ENCODE measurements at places on chromosomes 13 and 19.

DNA sequence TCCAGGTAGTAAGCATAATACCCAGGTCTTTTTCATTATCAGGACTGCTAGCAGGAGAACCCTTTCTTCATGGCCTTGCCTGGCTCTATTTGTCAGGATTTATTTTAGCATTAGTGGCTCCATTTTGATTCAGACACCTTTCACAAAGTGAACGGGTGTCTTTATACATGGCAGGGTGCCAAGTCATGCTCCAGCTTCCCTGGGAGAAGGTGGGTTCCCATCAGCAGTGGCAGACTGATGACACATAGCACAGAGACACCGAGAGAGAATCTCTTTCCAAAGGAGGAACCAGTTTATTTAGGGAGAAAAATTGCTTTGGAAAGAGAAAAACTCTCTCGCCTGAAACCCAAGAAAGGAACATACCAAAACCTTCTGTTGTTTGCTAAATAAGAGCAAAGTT is 135.3 kb upstream of the TMTC4 start:
- no peak for DNase-seq

- no peak for DNase-seq
These were observed 42.6 kb upstream of the ATP11A start for GRCh38 chr13:112647256-112647655.

GRCh38 chr19:42247640-42248199 is 5.3 kb upstream of the GSK3A start:
- no peak for DNase-seq

DNA sequence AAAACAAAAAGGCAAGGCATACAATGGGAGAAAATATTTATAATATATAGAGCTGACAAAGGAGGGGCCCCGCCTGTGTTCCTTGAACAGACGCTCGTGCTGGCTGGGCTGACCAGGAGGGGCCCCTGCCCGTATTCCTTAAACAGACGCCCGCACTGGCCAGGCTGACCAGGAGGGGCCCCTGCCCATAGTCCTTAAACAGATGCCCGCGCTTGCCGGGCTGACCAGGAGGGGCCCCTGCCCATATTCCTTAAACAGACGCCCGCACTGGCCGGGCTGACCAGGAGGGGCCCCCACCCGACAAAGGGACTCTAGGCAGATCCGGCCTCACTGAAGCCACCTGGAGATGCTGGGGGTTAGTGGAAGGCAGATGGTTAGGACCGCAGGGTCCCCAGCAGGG is 9.3 kb downstream of the ADPRHL1 start:
- DNase-seq: no peak

GRCh38 chr13:23350009-23350408 is 83.5 kb downstream of the SACS start:
- DNase-seq: no peak

DNA sequence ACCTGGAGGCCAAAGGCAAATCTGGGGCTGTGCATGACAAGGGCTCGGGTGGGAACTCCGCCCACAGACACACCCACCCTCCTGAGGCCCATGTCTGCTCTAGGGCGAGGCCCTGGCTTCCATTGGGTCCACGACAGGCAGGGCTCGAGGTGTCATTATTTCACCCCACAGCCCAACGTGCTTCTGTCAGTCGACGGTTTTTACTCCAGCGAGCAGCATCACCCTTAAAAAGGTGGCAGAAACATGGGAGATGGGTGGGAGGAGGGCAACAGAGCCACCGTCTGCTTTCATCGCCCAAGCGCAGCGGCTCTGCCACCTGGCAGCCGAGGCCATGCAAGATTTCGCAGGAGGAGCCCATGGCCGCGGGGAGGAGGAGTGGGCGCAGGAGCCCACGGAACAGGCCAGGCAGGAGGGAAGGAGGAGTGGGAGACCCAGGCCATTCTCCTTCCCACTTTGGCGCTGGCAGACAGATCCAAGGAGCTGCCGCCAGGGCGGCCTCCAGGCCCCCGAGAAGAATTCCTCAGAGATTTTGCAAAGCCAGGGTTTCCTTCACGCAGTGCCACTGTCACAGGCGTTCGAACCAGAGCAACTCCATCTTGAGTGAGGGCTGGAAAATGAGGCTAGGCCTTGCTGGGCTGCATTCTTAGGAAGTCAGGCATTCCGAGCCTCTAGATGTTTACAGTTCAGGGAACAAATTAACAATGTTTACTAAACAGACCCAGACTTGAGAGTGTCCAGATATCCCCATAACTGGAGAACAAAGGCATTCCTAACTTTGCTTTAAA is 49.3 kb upstream of the TUBGCP3 start:
- no peak for DNase-seq

DNA sequence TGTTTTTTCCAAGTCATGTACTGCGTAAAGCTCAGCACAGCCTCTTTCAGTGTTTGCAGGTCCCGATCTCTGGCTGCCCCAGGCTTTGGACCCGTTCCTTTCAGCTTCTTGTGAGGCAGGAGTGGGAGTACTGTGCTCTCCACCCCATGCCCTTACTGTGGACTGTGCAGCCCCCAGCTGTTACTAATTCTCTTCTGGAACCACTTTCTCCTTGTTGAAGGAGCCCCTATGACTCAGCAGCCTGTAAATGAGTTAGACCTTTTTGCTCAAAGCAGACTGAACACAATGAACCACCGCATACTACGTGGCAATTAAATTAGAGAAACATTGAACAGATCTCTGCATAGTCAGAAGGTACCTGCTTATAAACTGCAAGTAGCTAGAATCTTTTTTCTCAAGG is 39.0 kb downstream of the SERTM1 start:
- no peak for DNase-seq

GRCh38 chr13:67225252-67226159 is 4.6 kb downstream of the PCDH9 start:
- DNase-seq: no peak

DNA sequence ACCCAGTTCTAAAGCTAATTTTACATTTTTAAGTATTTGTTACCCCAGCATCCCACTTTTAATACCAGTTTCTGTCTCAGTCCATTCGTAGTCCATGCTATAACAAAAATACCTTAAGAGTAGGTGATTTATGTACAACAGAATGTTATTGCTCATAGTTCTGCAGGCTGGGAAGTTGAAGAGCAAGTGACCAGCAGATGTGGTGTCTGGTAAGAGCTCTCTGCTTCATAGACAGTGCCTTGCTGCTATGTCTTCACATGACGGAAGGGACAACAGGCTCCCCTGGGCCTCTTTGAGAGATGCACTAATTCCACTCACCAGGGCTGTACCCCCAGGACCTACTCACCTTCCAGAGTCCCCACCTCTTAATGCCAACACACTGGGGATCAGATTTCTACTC is 96.6 kb downstream of the COL4A2 start:
- DNase-seq: no peak

DNA sequence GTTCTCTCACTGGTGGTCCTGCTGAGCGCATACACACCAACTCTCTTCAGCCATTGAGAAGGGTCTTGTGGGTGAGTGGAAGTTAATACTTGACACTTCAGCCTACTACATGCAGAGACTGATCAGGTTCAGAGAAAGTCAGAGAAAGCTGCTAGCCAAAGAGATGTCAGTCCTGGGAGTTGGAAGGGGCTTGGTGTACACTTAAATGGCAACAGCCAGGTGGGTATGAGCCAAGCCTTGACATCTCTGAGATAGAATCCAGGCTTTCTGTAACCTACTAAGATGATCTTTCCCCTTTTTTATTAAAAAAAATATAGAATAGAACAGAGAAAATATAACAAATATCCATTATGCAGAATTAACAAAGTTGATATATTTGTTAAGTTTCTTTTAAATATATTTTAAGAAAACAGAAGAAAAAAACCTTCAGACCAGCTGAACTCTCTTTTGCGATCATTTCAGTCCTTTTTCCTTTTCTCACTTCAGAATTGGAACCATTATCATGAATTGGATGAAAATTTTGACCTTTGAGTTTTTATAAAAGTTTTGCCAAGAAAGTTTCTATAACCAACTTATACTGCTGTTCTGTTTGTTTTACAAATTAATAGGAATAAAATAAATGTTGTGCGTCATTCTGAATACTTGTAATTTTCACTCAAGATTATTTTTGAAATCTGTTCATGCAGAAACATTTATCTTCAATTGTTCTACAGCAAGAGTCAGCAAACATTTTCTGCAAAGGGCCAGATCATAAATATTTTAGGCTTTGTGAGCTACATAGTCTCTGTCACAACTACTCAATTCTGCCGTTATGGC is 153.0 kb downstream of the RFC3 start:
- no peak for DNase-seq

- no peak for DNase-seq
These were observed 2.2 kb downstream of the FCER2 start for GRCh38 chr19:7699417-7700401.

DNA sequence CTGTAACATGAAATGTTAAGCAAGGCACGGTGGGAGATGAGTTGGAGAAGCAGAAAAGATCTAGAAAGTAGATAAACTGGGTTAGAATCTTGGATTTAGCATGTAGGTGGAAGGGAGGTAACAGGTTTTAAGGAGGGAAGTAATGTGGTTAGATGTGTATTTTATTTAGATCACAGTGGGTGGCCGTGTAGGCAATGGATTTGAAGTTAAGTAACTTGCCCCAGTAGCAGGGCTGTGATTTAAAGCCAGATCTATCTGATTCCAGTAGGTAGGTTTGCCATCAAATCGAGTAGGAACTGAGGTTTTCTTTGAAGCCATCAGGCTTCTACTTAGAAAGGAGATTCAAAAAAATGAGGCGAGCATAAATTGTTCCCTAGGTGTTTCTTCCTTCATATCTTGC is 50.6 kb upstream of the IL17D start:
- no peak for DNase-seq

GRCh38 chr19:16377521-16377920 is 52.9 kb downstream of the KLF2 start:
- no peak for DNase-seq

- no peak for DNase-seq
These were observed 7.6 kb upstream of the GJB6 start for GRCh38 chr13:20239748-20240147.

DNA sequence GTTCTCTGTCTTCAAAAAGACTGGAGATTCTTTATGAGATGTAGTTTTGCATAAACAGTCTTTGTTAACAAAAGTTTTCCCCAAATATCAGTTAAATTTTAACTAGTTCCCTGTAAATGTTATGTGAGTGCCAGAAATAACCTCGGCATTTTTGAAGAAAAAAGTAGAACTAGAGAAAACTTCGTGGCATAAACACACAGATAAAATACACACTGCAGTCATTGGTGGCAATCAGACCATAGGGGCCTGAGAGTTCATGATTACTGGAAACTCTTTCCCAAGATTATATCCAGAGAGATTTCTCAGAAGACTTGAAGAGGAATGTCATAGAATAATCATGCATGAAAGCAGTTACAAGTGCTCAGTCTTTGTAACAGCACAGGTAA is 190.0 kb downstream of the MZT1 start:
- no peak for DNase-seq

- DNase-seq: no peak
These were observed 475.1 kb downstream of the FOXO1 start for GRCh38 chr13:40191186-40191980.

DNA sequence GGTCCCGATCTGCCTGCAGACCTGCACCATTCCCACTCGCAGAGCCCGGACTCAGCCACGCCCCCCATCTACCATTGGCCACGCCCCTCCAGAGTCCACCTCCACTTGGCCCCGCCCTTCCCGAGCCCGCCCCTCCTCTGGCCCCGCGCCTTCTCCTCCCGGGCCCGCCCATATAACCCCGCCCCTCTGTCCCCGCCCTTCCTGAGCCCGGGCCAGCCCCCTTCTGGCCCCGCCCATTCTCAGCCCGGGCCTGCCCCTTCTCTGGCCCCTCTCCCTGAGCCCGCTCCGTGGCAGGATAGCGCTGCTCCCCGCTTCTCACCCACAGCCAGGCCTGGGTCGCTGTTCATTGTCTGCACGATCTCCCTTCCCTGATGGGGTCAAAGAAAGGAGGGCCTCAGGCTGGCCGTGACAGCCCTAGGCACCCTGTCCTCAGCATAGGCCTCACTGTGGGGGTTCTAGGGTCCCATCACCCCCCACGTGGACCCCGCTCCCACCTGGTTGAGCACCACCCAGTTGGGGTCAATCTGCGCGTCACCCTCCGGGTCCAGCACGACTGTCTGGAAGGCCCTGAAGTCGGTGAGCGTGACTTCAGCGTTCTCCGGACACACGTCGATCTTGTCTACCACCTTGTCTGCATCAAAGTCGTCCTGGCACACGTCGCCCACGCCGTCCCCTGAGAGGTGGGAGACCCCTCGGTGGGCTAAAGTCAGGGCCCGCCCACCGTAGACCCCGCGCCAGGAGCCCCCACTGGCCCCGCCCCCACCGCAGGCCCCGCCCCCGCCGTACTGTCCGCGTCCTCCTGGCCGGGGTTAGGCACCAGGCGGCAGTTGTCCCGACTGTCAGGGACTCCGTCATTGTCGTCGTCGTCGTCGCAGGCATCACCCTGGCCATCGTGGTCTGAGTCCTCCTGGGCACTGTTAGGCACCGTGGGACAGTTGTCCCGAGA is 5.7 kb downstream of the COMP start:
- DNase-seq: peak; percentile 34

Data from effector memory CD4-positive, alpha-beta T cell (primary cell).